ENCODE measurements at places on chromosomes 2 and 18. TPM values are rescaled to one million over a fixed set of nuclear protein-coding genes. Genes with fewer than 3 reads are reported as not detected.

STARD6 gene
- not detected for total RNA-seq

GNAL gene
- total RNA-seq, result 15.4 TPM

ASIC4 gene
- not detected for total RNA-seq

MFSD2B gene
- total RNA-seq, result not detected

G6PC2 gene
- total RNA-seq, result not detected

SRD5A2 gene
- not detected for total RNA-seq

TBC1D8 gene
- total RNA-seq, result 19.5 TPM

DNA sequence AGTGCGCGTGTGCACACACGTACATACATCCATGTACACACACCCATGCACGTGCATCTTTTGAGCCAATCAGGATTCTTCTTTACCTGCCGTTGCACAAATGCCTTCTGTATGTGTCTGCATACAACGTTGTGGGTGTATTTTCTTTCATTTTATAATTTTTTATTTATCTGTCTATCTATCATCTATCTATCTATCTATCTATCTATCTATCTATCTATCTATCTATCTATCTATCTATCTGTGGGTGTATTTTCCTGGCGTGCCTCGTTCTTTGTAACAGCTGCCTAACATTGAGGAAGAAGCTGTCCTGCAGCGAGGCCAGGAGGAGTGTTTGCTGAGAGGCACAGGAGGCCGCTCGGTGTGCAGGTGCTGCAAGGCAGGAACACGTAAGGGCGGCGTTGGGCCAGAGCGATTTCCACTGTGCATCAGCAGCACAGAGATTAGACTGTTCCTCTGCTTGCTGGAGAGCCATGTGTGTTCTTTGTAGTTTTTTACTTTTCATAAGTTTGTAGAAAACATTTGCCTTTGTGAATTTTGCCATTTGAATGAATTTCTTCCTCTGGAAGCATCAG, 84.4 kb downstream of the DGKD start:
- DNase-seq, result no peak

DNA sequence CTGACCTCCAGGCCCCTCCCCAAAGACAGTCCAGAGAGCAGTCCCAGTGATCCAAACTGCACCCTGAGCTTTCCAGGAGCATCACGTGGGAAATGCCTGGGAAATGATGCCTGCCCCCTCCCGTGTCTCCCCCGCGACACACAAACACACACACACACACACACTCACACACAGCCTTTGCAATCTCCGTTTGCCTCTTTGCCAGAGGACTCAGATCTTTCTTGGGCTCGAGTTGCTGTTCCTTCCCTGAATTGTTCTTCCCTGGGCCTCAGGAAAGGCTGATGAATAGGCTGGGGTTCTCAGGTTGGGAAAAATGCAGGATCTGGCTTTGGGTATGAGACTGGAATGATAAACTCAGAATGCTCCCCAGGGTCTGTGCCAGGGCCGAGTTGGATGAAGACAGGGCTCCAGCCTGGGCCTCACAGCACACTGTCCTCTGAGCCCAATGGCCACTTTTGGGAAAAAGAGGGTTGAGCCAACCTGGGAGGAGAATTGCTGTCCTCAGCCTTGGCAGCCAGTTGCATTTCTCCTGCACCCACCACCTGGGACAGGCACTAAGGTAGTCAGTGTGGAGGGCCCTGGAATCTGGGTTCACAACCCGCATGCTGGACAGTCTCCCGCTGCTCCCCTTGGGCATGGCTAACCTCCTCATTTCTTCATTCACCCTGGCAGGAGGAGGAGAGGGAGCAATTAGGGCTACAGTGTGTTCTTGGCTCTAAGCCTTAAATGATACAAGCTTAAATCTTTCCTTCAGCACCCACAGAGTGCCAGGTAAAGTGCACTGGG, 43.9 kb upstream of the ATP6V1B1 start:
- DNase-seq, result no peak

- DNase-seq, result no peak
These were observed 59.7 kb downstream of the SPP2 start for GRCh38 chr2:234110219-234110618.

GRCh38 chr2:30932870-30933269, 125.6 kb upstream of the CAPN13 start:
- no peak for DNase-seq

DNA sequence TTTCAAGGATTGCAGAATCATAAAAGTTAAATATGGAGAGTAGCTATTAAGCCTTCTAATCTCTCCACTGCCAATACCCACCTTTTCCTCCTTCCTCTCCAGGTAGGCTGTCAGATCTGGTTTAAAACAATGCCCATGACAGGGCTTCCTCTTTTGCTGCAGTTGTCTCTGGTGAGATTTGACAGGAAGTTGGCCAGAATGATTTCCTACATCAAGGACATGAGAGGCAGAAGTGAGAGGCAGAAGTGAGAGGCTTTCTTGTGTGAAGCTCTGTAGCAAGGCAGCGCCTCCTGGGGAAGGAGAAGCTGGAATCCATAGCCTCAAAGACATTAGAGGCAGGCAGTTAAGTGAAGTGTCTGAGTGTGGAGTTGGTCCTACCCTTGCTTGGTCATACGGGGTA, 385.7 kb downstream of the HRH4 start:
- DNase-seq, result no peak

GRCh38 chr2:55155764-55156281, 76.3 kb downstream of the CLHC1 start:
- DNase-seq, result no peak

DNA sequence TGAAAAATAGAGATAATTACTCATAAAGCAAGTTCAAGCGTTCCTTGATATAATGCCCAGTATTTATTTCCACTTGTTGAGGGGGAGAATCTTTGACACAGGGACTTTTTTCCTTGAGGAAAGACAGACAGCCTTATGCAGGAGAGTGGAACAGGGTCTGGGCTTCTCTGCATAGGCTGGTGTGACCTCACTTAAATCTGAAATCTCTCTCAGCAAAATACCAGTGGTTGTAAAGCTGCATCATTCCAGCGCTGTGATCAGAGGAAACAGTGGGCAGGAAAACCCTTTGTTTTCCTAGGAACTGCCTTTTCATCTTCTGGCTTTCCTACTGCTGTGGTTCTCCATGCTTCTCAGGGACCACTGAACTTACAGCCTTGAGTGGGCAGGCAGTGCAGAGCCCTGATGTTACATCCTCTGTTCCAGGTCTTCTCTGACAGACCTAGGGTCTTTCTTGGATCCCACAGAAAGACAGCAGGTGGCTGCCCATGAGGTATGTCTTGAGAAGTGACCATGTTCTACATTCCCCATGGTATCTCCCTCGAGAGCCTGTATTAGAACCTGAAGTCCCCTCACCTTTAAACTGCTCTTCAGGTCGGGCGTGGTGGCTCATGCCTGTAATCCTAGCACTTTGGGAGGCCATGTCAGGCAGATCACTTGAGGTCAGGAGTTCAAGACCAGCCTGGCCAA, 17.6 kb upstream of the MAP4K4 start:
- DNase-seq, result no peak

DNA sequence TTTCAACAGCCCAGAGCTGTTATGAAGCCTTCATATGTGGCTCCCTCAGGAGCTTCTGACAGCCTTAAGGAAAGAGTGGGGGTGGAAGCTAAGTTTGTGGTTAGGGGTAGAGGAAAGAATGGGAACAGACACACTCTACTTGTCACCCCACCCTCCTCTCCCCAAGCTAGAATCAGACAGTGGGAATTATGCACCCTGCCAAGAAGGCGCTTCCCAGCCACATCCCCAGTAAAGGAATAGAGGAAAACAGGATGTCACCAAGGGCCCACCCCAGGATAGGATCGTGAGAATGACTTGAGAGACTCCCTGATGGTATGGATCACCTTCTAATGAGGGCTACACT, 32.4 kb upstream of the EML4 start:
- no peak for DNase-seq

GRCh38 chr2:108637304-108637669, 82.0 kb upstream of the RANBP2 start:
- DNase-seq, result no peak

GRCh38 chr2:222761888-222762287, 90.4 kb downstream of the MOGAT1 start:
- DNase-seq, result no peak

DNA sequence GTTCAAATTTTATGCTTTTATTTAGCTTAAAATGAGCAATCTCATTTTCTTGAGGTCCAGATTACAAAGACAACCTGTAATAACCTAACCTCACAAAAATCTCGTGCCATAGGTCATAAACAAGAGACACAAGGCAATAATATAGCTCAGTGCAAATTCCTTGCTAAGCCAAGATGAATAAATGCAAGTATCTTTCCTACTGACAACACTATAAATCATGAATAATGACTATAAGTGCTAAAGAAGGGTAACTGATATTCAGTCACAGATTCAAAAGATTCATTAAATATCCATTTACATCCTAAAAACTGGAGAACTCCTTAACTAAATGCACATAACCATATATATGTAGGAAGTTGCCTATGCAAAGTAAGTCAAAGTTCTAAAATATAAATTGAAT, 1641.6 kb downstream of the LRP1B start:
- no peak for DNase-seq

- no peak for DNase-seq
These were observed 95.2 kb upstream of the RAB6C start for GRCh38 chr2:129884221-129884786.

- DNase-seq, result no peak
These were observed 333.9 kb downstream of the EIPR1 start for GRCh38 chr2:3043726-3044125.

DNA sequence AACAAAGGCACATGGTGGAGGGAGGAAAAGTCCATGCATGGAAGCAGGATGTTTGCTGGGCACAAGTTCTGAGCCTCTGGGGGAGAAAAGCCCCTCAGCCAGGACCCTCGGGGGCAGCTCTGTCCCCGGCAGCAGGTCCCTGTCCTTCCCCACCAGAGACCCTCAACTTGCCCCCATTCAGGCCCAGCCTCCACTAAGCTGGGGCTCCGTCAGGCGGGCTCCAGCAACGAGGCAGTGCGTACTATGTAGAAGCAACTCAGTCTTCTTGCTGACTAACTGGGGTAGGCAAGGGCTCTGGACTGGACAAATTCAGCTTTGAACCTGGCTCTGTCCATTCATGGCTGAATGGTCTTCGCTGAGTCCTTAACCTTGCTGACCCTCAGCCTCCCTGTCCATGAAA, 23.0 kb downstream of the CFAP65 start:
- no peak for DNase-seq

- DNase-seq, result no peak
These were observed 848.8 kb upstream of the KLHL29 start for GRCh38 chr2:22536133-22536532.

DNA sequence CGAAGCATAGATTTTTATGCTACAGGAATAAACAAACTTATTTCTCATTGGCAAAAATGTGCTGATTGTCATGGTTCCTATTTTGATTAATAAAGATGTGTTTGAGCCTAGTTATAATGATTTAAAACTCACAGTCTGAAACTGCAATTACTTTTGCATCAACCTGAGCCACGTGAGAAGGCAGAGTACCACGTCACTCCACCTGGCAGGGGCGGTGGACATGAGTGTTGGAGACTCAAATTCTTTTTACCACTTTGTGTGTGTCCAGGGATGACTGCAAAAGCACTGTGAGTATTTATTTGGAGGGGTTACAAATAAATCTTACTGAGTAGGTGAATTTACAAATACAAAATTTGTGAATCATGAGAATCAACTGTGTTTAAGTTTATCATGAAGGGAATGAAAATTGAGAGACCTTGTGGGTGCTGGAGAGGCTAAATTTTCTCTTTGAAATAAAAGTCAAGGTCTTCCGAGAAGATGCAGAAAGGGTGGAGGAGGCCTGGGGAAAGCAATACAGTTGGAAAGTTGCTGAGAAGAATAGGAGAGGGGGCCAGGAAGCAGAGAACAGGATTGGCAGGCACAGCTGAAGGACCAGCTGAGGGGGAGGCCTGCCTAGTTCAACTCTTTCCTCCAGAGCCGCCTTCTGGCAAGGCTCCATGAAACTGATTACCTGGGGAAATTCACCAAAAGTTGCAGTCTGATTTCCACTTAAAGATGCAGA, 316.4 kb downstream of the MYCN start:
- no peak for DNase-seq

- DNase-seq, result no peak
These were observed 117.9 kb downstream of the ARHGAP15 start for GRCh38 chr2:143246815-143247744.

GRCh38 chr2:118250001-118250400, 161.7 kb downstream of the INSIG2 start:
- no peak for DNase-seq

- DNase-seq, result no peak
These were observed 30.2 kb downstream of the NYAP2 start for GRCh38 chr2:225429717-225430116.

- DNase-seq, result peak; percentile 46
These were observed 65.5 kb downstream of the COMMD1 start for GRCh38 chr2:61970807-61971556.
